ENCODE measurements at places on chromosomes 5 and 9.

- peak; percentile 63 for DNase-seq
These were observed 809 bp downstream of the SLC44A1 start for GRCh38 chr9:105245029-105245890.

DNA sequence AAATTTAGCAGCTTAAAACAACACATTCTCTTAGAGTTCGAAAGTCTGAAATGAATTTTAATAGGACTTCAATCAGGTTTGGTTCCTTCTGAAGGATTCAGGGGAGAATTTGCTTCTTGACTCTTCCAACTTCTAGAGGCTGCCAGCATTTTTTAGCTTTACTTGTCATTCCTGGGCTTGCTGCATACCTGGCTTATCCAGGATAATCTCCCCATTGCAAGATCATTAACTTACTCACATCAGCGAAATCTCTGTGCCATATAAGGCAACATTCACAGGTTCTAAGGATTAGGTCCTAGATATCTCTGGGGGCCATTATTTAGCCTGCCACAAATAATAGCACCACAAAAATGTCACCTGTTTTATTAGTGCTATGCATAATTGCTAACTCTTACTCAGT is 46.2 kb upstream of the PCSK5 start:
- no peak for DNase-seq

DNA sequence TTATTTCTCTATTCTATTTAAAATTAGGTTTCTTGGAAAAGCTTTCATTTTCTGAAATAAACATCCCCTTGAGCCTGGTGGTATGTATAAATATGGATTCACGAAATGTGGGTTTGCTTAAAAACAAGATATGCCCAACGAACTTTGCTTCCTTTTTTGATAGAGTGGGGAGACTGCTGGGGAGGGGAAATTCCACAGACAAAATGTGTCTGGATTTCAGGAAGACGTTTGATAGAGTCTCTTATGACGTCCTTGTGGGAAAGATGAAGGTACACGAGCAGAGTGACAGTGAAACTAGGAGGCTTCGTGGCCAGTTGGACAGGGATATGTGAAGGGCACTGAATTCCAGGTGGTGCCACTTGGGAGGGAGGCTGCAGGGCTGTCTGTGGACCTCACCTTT is 84.5 kb upstream of the RPS23 start:
- DNase-seq = no peak

DNA sequence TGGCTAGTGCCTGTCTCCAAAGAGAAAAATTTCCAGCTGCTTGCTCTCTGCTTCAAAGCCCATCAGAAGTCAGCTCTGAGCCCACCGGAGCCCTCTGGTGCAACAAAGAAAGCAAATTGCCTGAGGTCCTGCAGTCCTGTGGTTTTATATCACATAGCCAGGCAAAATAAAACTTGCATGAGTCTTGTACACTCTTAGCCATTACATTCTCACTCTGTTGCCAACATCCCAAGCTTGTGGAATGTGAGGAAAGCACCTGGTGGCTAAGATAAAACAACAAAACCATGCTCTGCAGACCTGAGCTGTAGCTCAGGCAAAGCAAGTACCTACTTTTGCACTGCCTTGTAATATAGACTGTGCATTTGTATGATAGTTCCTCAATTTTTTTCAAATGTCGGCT is 133.7 kb downstream of the GPBP1 start:
- DNase-seq = no peak

GRCh38 chr9:121947775-121948174 is 145.3 kb downstream of the TTLL11 start:
- DNase-seq = no peak

DNA sequence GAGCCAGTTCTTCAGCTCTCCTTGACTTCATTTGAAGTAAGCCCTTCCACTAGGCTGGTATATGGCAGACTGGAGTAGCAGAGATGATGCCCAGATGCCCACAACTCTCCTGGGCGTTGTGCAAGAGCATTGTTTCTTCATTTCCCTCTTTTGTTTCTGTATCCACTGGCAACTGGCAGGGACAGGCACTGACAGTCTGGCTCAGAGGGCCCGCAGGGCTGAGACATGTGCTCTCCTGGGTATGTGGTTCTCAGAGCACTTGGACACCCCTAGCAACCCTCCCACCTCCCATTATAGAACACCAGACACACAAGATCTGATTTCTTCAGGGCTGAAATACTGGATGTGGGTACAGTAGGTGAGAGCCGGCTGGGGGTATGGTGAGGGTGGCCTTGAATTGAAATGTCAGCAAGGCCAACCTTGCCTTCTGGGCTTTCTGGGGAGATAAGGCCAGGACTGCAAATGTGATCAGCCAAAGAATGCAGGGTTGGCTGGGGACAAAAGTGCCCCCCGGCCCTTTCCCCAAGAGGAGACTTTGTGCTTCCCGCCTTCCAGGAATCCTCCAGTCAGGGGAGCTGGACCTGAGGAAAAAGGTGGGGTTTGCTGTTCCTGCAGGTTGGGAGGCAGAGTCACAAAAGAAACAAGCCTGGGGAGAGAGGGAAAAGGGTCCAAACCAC is 28.6 kb upstream of the CTNNA1 start:
- DNase-seq = no peak

Measured in amygdala (tissue), 56 donors.